ENCODE measurements at places on chromosomes 2 and 18.

DNA sequence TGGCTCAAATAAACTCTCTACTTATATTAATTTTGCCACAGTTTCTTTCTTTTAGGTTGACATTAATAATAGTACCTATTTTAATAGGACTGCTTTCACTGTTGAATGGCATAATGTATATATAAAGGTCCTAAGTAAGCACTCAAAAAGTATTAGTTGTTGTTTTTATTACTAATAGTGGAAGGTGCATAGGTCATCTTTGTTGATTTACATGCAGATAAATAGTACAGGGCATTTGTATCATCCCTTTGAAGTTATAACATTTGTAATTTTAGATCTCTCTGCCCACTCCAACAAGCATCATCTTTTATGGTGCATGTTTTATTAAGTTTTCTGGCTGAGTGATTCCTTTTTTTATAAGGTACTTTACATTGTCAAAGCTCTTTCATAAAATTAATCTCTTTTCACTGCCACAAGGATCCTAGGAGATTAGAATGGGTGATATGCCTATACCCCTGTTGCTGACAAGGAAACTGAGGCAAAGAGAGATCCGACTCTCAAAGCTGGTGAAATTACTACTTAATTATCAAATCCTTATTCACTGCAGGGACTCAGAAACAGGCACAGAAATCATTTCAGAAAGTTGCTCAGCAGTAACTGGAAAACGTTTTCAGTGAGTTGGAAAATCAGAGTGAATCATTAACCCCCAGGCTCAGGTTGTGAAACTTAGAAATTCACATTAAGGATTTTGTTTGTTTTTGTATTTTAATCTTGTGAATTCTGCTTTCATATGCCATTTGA lies 299.6 kb downstream of the AGPS start:
- DNase-seq: no peak

DNA sequence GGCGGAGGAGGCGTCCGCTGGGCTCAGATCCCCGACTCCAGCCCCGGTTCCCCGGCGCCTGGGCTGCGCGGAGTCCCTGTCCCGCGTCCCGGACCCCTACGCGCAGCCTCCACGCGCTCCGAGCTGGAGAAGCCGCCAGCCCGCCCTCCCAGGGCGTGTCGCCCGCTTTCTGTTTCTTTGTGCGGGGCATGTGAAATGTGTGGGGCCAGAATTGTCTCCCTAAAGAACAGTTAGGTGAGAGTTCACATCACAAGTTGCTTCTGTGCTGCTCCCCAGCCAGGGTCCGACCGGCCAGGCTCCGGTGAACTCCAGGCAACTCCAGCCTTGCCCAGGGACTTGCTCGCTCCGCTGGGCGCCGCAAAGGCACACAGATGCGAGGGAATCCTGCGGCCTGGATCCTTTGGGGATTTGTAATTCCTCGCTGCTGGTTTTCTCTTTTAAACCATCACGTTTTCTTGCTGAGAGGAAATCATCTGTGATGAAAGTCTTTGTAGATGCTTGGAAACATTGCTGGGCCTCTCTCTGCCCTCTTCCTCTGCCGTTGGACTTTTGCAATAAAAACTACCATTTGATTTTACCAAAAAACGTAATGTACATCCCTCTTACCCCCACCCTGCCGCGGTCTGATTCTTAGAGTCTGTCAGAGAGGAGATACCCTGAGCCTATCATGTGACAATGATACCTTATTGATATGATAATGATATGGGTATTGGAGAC lies 631 bp downstream of the GYPC start:
- DNase-seq: peak; percentile 39

DNA sequence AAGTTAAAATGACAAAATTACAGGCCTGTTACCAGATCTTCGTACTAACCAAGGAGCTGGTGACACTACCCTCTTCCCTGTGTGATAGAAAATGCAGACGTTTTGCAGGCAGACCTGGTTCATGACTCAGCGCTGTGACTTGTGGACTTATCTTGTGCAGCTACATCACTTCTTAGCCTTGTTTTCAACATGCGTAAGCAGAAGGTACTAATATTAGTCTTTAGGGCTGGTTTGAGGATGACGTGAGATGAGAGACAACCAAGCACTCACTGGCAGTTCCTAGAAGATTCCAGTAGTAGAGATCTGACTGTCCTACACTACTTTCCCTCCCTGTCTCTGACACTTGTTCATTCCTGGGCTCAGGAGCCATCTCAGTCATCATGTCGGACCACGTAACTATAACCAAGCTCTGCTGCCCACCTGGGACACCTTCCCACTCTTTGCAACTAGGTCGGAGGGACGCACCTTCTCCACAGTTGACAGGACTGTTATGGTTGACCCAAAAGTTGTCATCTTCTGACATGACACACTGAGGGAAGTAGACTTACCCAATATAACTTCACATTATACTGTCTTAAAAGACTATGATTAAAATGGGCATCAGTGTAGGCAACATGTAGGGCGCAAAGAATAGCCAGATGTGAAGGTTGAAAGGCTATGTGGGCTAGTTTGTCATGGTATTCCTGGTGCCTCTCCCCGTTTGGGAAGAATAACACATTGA lies 64.8 kb downstream of the TNFRSF11A start:
- no peak for DNase-seq

DNA sequence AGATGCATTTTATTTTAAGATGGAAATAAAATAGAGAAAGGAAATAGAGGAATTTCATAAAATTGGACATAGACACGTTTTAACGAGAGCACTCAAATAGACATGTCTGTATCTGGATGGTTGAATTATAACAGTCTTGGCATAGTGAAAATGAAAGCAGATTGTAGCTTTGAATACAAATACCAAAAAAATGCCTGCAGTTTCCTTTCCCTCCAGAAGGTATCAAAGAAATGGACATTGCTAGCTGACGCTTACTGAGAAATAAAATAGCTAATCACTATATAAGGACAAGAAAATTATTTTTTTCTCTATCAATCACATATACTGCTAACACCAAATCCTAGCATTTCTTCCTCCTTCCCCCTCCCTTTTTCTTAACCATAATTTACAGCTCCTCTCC lies 11.4 kb upstream of the MAPRE2 start:
- DNase-seq: no peak

GRCh38 chr2:240300261-240300821 lies 135.1 kb upstream of the GPC1 start:
- no peak for DNase-seq

- DNase-seq: no peak
Measured at GRCh38 chr2:69721022-69721421, 20.9 kb upstream of the ANXA4 start.

DNA sequence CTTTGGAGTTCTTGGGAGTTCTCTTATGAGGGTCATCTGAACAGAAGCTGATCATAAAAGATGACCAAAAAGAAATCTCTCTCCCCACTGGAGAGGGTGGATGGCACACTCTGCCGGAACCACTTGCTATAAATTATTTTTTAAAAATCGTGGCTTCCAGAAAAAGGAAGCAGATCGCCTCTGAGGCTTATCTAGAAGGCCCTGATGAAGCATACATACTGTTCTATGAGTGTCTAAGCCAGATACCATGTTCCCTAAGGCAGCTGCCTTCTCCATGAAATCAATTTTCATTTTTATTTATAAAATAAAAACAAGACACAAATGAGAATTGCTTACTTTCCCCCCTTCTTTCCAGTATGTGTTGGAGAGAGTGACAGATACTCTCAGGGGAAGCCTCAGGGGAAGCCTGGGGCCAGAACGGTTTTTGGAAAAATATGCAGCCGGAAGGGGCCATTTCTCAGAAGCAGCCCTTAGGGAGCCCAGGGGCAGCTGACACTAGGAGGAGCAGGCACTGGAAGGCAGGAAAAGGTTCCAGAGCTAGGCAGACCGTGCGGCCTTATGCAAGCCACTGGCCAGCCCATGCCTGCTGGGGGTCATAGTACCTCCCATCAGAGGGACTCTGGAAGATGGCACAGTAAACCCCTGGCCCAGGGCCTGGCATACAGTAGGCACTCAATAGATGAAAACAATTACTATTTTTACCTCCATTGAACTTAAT lies 130.6 kb downstream of the CABLES1 start:
- DNase-seq: no peak

DNA sequence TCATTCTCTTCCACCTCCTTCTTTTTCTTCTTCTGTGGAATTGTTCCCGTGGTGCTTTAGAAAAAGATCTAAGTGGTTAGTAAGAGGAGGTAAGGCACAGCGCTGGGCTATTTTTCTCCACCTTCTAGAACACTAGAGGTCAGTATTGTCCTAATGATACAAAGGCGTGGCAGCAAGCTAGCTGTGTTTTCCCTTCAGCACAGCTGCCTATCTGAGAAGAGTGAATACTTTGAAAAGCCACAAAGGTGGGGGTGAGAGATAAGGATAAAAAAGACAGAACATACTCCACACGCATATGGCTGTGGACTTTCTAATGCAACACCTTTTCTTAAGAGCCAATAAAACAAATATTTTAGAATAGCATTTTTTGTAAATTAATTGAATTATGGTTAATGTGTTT lies 2.1 kb downstream of the CNTNAP5 start:
- DNase-seq: no peak

- DNase-seq: no peak
Measured at GRCh38 chr2:219207134-219207883, 727 bp downstream of the ZFAND2B start.

GRCh38 chr18:32177530-32177929 lies 12.3 kb upstream of the MEP1B start:
- no peak for DNase-seq

- DNase-seq: no peak
Measured at GRCh38 chr2:177772529-177772928, 300.0 kb downstream of the PDE11A start.

DNA sequence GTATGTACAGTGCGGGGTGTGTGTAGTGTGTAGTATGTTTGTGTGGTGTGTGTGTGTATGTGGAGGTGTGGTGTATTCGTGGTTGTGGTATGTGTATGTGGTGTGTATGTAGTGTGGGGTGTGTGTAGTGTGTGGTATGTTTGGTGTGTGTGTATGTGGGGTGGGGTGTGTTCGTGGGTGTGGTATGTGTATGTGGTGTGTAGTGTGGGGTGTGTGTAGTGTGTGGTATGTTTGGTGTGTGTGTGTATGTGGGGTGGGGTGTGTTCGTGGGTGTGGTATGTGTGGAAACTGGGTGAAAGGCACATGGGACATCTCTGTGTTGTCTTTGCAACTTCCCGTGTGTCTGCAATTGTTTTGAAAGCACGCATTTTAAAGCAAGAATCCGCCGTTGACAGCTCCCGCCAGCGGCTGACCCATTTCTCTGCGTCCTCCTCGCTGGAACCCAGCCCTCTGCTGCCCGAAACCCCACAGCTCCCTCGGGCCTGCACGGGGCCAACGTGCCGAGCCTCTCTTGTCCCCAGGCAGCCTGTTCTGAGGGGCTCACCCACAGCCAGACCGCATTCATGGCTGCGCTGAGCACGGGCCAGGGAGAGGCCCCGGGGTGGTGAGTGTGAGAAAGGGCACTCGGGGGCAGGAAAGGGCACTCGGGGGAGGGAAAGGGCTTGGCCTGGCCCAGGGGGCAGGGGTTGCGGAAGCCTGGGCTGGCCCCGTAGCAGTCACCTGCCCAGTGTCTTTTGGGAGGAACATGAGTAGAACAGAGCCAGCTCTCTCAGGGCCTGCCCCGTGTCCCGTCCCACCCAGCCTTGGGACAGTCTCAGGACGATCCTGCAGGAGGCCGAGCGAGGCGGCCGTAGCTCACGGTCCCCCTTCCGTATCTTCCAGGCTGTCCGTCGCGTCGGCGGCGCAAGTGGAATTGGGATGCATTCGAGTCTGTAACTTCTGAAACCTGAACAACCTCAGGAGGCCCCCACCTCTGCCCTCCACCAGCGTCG lies 61.4 kb downstream of the TWIST2 start:
- DNase-seq: no peak

DNA sequence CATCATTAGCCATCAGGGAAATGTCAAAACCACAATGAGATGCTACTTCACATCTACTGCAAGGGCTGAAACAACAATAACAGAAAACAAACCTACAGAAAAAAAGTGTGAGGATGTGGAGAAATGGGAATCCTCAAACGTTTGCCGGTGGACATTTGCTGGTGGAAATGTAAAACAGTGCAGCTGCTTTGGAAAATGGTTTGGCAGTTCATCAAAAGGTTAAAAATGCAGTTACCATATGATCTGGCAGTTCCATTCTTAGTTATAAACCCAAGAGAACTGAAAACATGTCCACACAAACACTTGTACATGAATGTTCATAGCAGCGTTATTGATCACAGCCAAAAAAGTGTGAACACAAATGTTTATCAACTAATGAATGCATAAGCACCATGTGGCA lies 44.2 kb downstream of the PROC start:
- DNase-seq: no peak

DNA sequence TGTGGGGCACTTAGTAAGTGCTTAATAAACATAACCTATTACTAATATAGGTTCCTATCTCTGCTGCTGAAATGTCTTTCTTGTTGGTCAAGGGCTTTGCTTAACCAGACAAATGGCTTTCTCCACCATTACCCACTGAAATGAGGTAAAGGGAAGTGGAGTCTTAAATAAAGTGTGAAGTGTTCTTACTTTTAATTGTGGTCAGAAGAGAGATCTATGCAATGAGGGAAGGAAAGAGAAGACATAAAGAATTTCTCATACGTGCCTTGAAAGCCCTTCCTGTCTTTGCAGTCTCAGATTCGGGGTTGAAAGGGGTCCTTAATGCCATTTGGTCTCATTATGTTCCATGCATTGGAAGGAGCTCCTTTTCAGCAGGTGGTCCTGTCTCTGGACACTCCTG lies 6.9 kb upstream of the CXCR4 start:
- no peak for DNase-seq

DNA sequence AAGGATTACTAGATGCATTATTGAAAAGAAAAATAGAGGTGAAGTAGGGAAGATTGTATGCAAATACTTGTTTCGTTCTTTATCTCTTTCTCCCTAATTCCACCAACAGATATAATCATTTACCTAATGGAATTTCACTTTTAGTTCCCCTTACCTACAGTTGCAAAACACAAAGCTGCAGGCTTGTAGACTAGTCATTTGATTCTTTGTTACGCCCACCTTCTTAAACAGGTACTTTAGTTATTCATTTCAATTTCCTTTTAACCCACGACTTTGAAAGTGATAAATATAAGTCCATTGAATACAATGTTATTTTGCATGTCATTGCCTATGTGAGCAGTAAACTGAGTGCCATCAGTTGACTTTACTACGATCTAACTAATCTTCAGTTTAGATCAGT lies 3.9 kb upstream of the HRH4 start:
- DNase-seq: no peak

DNA sequence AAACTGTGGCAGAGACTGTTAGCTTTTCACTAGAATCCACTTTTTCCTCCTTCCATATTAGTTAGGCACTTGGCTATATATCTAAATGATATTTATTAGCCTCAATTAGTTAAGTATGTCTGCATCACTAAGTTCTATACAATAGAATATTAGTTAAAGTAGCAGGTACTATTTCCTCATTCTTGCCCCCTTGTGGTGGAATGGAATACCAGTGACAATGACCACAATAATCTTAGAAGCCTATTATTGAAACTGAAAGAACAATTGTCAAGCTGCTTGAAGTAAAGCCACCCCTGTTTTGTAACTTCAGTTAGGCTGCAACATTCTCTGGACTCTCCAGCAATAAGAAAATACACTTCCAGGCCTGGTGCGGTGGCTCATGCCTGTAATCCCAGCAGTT lies 476.3 kb upstream of the VWC2L start:
- no peak for DNase-seq

- no peak for DNase-seq
Measured at GRCh38 chr2:240405684-240406313, 29.7 kb upstream of the GPC1 start.

Measured in activated T-cell treated with anti-CD3 and anti-CD28 coated beads for 4 hours (primary cell).